ENCODE measurements at places on chromosomes 1 and 21.

GRCh38 chr1:113912594-113913311, 7.6 kb downstream of the DCLRE1B start:
- no peak for DNase-seq

DNA sequence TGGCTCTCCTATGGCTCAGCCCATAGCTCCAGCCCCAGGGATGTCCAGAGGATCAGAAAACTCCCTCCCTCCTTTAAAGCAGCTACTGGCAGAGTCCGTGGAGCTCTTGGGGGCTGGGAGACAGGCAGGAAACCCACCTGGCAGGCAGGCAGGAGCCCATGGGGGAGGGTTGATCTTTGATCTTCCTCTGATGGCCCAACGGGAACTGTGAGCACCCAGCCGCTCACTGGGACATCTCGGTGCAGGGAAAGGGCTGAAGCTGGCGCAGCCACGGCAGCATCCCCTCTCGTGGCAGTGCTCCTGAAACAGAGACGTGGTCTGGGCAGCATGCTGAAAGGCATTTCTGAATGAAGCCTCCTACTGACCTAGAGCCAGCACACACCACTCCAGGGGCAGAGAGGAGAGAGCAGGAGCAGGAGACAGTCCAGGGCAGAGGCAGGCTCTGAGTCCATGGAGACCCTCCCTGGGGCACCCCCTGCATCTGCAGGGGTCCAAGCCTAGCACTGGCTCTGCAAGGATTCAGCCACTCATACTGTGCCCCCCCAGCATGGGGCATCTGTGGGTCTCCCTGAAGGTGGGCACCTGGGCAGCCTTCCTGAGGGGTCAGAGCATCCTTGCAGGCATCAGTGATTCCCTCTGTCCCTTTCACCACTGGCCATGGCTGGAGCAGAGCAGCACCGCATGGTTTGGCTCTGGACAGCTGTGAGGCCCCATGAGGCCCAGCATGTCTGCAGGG, 4.9 kb upstream of the SLX9 start:
- DNase-seq: no peak

- DNase-seq: peak; percentile 8
These were observed 243.0 kb downstream of the SLC45A1 start for GRCh38 chr1:8560611-8561544.

GRCh38 chr1:157540160-157540748, 12.1 kb downstream of the FCRL5 start:
- DNase-seq: no peak

- DNase-seq: no peak
These were observed 76.0 kb upstream of the ZBTB40 start for GRCh38 chr1:22375601-22376000.

- DNase-seq: peak; percentile 58
These were observed 128.0 kb downstream of the SLC44A5 start for GRCh38 chr1:75482951-75483350.

GRCh38 chr1:184002071-184002470, 35.5 kb downstream of the COLGALT2 start:
- DNase-seq: no peak

DNA sequence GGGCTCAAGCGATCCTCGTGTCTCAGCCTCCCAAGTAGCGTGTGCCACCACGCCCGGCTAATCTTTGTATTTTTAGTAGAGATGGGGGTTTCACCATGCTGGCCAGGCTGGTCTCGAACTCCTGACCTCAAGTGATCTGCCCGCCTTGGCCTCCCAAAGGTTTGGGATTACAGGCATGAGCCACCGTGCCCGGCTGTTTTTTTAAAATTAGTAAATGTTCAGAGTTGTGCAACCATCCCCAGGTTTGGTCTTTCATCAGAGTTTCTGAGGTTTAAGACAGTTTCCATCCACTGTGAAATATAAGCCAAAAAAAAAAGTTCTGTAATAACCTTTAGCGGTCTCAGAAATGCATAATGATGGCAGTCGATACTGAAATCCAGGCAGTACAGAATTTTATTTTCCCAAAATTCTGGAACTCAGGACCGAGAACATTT, 550 bp upstream of the SYT11 start:
- DNase-seq: no peak

- DNase-seq: no peak
These were observed 29.3 kb downstream of the SLC9C2 start for GRCh38 chr1:173573596-173573995.

DNA sequence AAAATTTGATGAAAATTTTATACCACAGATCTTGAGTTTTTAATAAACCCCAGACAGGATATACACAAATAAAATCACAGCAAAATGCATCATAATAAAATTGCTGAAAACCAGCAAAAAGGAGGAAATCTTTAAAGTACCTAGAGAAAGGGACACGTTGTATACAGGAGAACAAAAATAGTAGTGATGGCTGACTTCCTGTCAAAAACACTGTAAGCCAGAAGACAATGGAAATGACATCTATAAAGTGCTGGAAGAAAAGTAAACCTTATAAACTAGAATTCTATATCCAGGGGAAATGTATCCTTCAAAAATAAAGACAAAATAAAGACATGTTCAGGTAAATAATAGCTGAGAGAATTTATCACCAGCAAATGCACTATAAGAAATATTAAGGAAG, 14.6 kb upstream of the PTGFRN start:
- no peak for DNase-seq

GRCh38 chr1:100806601-100807000, 87.1 kb downstream of the VCAM1 start:
- DNase-seq: no peak

DNA sequence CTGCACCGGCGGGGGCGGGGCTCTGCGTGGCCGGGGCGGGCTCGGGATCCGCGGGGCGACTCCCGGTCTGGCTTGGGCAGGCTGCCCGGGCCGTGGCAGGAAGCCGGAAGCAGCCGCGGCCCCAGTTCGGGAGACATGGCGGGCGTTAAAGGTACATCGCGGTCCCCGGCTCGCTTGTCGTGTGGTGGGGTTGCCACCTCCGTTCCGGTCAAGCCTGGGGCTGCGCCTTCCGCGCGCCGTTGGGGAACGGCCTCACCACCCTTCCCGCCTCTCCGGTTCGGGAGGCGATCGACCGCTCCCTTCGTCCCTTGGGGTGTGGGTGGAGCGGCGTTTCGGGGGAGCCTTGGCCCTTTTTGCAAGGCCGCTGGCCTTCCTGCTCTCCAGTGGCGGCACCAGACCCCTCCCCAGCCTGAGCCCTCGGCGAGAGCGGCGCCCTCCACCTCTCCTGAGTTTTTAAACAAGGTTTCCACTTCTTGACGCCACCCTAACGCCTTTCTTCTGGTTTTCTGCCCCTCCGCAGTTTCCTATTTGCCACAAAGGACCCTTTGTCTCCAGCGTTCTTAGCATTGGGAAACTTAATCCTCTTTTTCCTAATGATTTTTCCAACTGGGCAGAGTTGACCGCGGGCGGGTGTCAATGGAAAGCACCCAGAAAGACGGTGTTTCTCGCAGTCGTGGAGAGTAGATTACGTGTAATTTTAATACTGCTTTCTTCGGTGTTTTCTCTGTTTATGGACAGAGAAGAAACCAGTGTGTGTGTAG, at the start of the genes LEPR and LEPROT:
TSS of gene LEPR (plus strand) at position 79 of the 761 bp plus-strand sequence. CDS start 144,898 bp downstream, outside the sequence.
TSS of gene LEPROT (plus strand) at position 79 of the 761 bp plus-strand sequence. CDS start at position 136, 57 bp downstream.
- DNase-seq: peak; percentile 96

- peak; percentile 10 for DNase-seq
These were observed 50.4 kb upstream of the RIPK4 start for GRCh38 chr21:41817228-41817627.

DNA sequence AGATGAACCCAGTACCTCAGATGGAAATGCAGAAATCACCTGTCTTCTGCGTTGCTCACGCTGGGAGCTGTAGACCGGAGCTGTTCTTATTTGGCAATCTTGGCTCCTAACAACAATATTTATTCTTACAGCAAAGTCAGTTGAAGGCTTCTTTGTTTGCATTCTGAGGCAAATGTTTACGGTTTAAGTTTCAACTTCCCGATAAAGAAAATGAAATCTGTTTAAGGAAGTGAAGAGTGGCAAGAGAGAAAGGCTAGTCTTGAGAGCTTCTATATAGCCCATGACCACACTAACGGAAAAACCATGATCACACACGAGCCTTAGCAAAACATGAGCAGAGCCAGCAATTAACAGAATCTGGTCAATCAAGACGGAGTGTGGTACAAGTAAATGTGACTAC, 122.6 kb upstream of the ZNHIT6 start:
- DNase-seq: no peak

DNA sequence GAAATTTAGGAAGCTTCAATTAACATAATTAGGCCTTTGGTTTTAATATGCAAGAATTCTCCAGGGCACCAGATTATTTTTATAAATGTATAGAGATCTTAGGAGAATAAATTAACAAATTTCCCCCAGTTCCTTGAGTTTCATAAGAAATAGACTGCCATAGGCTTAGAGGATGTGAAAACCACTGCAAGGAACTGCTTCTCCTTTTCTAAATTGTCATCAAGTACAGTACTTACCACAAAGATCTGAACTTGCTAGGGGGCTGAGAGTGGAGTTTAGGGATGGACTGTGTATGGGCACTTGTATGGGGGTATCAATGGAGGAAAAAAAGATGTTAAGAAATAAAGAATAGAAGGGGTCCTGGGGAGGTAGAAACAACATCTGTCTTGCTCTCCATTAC, 31.1 kb downstream of the LHX8 start:
- DNase-seq: no peak

- no peak for DNase-seq
These were observed 108.8 kb downstream of the SYF2 start for GRCh38 chr1:25123551-25123950.

- DNase-seq: peak; percentile 93
These were observed 467 bp downstream of the THRAP3 start for GRCh38 chr1:36224537-36225282.

GRCh38 chr1:201013031-201013485, 10.5 kb downstream of the KIF21B start:
- DNase-seq: no peak

DNA sequence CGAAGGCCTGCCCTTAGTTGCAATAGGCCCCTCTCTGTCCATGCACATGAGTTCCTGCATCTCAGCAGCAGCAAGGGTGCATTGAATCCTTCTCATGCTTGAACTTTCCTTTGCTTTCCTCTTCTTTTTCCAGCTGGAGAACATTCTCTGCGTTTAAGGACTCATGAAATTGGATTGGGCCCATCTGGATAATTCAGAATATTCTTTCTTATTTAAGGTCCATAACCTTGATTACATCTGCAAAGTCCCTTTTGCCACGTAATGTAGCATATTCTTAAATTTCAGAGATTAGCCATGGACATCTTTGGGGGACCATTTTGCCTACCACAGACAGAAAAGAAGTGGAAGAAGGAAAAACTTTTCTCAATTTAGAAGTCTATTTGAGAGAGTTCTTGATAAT, 159.7 kb upstream of the C21orf91 start:
- no peak for DNase-seq

DNA sequence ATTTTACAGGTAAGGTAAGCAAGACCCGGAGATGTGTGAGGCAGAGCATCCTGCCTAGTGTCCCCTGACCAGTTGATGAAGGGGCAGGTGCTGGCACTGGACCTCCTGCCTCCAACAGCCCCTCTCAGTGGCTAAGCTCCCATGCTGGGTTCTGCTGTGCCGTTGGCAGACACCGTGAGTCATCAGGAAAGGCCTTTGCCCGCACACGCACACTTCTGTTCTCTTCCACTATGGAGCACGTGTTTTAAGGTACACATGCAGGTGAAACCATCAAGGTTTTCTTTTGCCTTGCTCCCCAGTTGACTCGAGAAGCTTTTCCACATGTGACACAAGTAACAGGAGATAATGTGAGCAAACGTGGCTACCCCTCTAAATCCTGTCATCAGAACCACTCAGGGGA, 207.9 kb downstream of the RRAGC start:
- DNase-seq: no peak

DNA sequence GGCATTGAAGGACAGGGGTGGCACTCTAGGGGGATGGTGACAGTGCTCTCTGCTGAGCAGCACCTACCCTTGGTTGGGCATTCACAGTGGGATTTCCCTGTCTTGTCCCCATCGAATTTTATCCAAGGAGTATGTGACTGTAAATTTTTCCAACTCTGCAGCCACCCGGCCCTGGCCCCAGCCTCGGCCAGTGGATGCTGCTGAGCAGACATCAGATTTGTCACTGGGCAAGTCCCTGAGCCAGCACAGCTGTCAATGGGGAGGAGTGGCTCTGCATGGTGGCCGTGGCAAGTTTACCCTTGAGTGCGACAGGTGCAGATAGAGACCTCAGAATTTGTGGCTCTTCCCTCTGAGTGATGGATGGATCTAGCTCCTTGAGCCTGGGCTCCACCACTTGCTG, 240.2 kb upstream of the CSF3R start:
- no peak for DNase-seq

DNA sequence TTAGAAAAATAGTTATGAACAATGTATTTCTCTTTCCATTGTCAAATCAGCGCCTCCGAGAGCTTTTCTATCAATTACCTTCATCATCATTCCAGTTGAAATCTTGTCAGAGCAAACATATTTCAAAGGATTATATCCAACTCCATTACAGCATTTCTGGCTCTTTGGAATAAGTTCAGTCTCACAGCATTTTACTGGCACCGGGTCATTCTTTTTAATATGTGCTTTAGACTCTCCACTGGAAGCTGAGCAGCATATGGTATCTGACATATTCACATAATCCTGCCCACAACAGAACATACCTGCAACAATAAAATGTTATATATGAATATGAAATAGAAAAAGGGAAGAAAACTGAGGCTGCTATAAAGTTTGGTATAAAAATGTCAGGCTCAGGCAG, 222.9 kb downstream of the KCTD3 start:
- no peak for DNase-seq

GRCh38 chr1:79648126-79648525, 641.6 kb upstream of the ADGRL4 start:
- DNase-seq: no peak

DNA sequence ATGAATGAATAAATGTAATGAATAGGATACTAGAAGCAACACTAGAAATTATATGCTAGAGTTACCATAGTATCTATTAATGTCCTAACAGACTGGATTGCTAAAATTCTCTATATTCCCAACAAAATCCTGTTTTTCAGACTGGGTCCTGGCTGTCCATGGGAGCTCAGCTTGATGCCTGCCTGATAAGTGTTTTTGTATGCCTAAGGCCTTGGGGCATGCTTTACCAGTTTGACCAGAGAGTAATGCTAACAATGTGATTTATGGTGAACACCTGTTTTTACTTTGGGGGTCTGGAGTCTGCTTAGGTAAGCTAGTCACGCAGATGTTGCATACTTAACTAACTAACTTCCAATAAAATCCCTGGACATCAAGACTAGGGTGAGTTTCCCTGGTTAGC, 318.8 kb upstream of the DEPDC1 start:
- DNase-seq: no peak

GRCh38 chr1:115348636-115349035, 10.6 kb upstream of the NGF start:
- no peak for DNase-seq

DNA sequence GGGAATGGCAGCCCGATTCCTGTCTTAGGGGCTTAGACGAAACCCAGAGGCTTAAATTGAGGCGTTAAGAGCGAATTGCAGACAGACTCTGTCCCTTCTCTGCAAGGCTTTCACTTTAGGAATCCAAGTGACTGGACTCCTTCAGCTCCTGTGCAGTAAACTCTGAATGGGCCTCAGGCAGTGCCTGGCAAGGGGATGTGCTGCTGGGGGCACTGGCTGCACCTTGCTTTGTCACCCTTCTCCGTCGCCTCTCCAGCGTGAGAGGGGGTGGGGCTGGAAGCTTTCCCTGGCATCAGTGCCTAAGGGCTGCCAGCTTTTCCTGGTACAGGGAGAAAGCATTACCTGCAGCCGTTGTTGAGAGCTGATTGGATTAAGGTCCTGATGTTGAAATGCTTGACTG, 39.9 kb upstream of the NFASC start:
- DNase-seq: no peak

Measured in NCI-H774 (cell line).